ENCODE measurements at places on chromosomes 16 and 17. TPM values are rescaled to one million over a fixed set of nuclear protein-coding genes. Genes with fewer than 3 reads are reported as not detected.

Gene HOXB6
- 39.8 TPM for total RNA-seq

Gene GAA
- total RNA-seq = 52.0 TPM

Gene NPIPA5
- 5.1 TPM for total RNA-seq

Gene PYDC1
- not detected for total RNA-seq

Gene SRCIN1
- 0.80 TPM for total RNA-seq

Gene SLC4A1
- not detected for total RNA-seq

Gene LPO
- not detected for total RNA-seq

Data from mammary microvascular endothelial cell (primary cell).